ENCODE measurements at places on chromosomes 16 and 17. TPM values are rescaled to one million over a fixed set of nuclear protein-coding genes. Genes with fewer than 3 reads are reported as not detected.
A peak's percentile ranks its signal among the peaks of the same experiment; 100 is the strongest.

GRCh38 chr16:87425941-87426340, 33.8 kb downstream of the MAP1LC3B start:
- H3K27ac ChIP-seq = no peak overlapping the region
- no peaks in the 10 kb centered on the region for H3K4me1 ChIP-seq
- no peak overlapping the region for H3K4me3 ChIP-seq
- peaks cover 31% of the 10 kb centered on the region for H3K36me3 ChIP-seq
- no peak for DNase-seq
- H3K27me3 ChIP-seq = no peaks in the 10 kb centered on the region

GRCh38 chr17:63444457-63444856, 1.6 kb downstream of the CYB561 start:
- H3K27me3 ChIP-seq = peaks cover 2% of the 10 kb centered on the region
- H3K36me3 ChIP-seq = no peaks in the 10 kb centered on the region
- peak overlapping the region; percentile 89 for H3K27ac ChIP-seq
- H3K4me1 ChIP-seq = peaks cover 15% of the 10 kb centered on the region
- H3K4me3 ChIP-seq = no peak overlapping the region

DNA sequence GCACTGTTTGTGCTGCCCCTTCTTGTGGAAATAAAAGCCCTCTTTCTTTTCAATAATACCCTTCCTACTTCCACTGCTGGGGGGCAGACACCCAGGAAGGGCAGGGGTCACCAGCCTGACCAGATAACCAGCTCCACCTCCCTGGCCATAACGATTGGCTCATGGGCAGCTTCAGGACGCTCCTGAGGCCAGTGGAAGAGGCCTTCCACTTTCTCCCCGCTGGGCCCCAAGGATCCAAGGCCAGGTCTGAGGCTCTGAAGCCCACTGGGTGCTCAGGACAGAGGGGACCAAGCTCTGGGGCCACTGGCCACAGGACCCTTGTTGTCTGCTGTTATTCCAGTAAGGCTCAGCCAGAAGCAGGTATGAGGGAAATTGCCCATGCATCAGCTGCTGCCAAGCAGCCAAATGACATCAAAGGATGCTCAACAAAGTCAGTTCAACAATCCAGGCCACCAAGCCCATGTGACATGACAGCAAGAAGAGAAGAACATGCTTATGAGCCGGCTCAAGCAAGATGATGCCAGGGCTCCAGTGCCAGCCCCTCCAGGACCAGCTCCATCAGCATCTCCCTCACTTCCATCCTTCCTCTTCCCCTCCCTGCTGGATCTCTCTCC, 238.8 kb downstream of the ZNF423 start:
- no peak for DNase-seq
- no peaks in the 10 kb centered on the region for H3K27me3 ChIP-seq
- no peaks in the 10 kb centered on the region for H3K36me3 ChIP-seq

The TP53TG3B gene
- total RNA-seq = not detected

The USB1 gene
- total RNA-seq = 38.9 TPM

DNA sequence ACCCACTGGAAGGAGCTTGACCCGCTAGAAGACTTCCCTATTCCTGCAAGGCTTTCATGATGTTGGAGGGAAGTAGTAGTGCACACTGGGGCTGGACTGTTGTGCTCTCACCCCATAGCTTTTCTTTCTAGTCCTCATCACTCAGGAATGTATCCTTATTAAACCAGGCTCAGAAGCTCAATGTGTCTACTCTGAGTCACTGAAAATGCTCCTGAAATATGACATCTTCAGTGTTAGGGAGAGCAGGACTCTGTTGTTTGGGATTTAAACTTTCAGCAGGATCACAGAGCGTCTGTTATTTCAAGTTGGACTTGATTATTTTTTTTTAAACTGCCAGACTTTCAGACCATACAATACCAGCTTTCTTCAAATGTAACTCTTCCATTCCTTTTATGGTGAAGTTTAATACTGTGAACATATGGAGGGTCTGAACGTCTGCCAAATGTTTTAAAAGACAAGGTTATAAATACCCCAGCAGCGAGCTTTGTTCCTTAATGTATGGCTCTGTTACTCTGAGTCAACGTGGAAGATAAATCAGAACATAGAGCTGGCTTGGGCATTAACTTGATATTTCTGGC, 257.5 kb downstream of the CDH11 start:
- no peaks in the 10 kb centered on the region for H3K36me3 ChIP-seq
- no peak overlapping the region for H3K27ac ChIP-seq
- H3K4me1 ChIP-seq = no peaks in the 10 kb centered on the region
- H3K4me3 ChIP-seq = no peak overlapping the region
- H3K27me3 ChIP-seq = no peaks in the 10 kb centered on the region
- no peak for DNase-seq

DNA sequence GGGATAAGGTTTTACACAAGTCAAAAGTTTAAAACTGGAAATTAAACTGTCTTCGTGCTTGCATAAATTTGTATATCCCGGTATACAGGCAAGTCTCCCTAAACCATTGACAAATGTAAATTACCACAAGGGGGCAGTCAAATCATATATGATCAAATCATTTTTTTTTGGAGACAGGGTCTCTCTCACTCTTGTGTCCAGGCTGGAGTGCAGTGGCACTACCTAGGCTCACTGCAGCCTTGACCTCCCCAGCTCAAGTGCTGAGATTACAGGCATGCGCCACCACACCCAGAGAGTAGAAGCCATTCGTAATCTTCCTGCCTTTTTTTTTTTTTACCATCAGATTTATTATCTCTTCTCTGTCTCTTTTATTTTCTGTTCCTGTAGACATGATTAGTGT, 18.5 kb downstream of the TOP2A start:
- DNase-seq = peak; percentile 15
- H3K4me1 ChIP-seq = peaks cover 2% of the 10 kb centered on the region
- no peak overlapping the region for H3K4me3 ChIP-seq

- H3K4me1 ChIP-seq = no peaks in the 10 kb centered on the region
- H3K27ac ChIP-seq = no peak overlapping the region
- no peak for DNase-seq
- peaks cover 78% of the 10 kb centered on the region for H3K27me3 ChIP-seq
These were observed 7.4 kb downstream of the C1QL1 start for GRCh38 chr17:44960691-44961090.

DNA sequence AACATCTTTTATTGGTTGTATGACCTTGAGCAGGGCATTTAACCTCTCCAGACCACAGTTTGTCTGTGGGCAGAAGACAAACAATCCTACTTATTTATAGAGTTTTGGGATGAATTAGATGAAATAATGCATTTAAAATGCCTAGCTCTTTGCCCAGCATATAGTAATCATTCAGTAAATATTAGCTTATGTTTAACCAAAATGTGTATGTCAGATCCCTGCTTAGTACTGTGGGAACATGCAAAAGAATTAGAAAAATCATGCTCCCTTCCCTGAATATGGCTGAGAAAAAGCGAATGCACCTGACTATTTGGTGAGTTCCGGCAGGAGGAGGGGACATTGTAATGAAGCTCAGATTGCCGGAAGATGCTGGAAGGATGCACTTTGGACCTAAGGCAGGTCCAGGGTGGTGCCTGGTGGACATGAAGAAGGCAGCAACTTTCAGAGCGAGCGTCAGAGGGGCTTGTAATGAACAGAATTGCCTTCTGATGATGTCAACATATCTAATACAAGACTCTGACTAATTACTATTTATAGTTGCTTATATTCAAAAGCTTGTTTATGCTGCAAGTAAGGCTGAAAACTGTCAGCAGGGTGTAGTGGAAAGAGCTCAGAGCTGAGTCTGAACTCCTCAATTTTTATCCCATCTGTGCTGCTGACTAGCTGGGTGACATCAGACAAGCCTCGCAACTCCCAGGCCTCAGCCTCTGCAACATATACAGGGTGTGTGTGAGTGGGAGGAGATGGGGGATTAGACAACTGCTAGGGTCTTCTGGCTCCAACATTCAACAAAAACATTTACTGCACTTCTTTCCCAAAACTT, 221.2 kb downstream of the PRKCA start:
- no peaks in the 10 kb centered on the region for H3K27me3 ChIP-seq
- H3K4me1 ChIP-seq = no peaks in the 10 kb centered on the region
- H3K27ac ChIP-seq = no peak overlapping the region

DNA sequence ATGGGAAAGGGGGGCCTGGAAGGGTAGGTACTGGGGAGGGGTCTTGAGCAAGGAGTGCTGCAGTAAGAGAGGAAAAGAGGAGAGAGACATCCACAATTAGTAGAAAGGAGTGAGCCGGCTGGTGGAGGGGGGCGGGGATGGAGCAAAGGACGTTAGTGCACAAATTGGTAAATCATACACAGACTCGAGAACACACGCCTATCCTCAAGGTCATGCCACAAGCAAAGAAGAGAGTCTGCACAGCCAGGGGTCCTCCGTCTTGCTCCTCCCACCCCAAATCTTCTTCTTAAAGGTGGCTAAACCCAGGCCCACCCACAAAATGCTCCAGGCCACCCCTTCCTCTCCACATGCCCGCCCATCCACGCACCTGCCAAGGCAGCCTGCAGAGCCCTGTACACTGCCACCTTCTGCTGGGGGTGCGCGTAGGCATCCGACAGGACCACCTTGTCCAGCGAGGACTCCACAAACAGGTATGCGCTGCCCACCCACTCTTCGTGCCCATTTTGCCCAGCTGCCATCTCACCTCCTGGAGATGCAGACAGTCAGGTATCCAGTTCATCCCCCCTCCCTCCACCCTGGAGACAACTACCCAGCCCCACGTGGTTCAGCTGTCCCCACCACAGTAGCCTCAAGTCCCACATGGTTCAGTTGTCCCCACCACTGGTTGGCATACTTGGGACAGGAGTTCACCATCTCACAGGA, 3.4 kb downstream of the TRADD start:
- H3K36me3 ChIP-seq = peaks cover 3% of the 10 kb centered on the region
- no peak overlapping the region for H3K4me3 ChIP-seq
- no peak for DNase-seq
- no peaks in the 10 kb centered on the region for H3K27me3 ChIP-seq
- peaks cover 17% of the 10 kb centered on the region for H3K4me1 ChIP-seq

The PEMT gene
- total RNA-seq = 14.6 TPM

- no peak overlapping the region for H3K27ac ChIP-seq
- DNase-seq = no peak
- peak overlapping the region; percentile 96 for H3K4me3 ChIP-seq
- H3K27me3 ChIP-seq = no peaks in the 10 kb centered on the region
- H3K36me3 ChIP-seq = no peaks in the 10 kb centered on the region
- peaks cover 23% of the 10 kb centered on the region for H3K4me1 ChIP-seq
These were observed 525 bp downstream of the JPT1 start for GRCh38 chr17:75153780-75154194.

DNA sequence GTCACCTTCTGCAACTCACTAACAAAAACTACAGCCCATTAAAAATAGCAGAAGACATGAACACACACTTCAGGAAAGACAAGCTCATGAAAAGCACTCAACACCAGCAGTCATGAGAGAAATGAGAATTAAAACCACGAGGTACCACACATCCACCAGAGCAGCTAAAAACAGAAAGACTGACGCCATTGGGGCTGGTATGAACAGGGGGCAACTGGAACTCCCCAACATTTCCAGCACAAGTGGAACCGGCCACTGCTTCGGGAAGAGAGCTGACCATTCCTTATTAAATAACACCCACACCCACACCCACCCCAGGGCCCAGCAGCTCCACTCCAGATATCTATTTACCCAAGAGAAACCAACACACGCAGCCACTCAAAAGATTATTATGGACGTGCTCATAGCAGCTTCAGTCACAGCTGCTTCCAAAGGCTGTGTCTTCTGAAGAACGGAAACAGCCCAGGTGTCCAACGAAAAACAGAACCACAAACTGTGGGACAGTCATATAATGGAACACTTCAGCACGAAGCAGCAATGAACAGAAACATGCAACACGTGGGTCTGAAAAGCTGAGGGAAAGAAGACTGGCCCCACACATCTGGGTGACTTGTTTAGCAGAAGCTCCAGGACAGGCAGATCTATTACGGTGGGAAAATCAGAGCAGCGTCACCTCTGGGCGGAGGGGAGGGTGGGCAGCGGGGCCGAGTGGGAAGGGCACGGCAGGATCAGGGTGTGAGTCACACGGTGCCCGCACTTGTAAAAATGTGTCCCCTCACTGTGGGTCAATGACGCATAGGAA, 41.1 kb downstream of the KLHDC4 start:
- H3K36me3 ChIP-seq = peaks cover 66% of the 10 kb centered on the region
- H3K27ac ChIP-seq = peak overlapping the region; percentile 41
- H3K4me1 ChIP-seq = no peaks in the 10 kb centered on the region
- H3K4me3 ChIP-seq = no peak overlapping the region

The TBX21 gene
- total RNA-seq = 37.3 TPM

GRCh38 chr16:63907251-63907650, 1214.6 kb downstream of the CDH11 start:
- H3K36me3 ChIP-seq = no peaks in the 10 kb centered on the region
- no peak overlapping the region for H3K27ac ChIP-seq
- no peaks in the 10 kb centered on the region for H3K27me3 ChIP-seq
- no peak overlapping the region for H3K4me3 ChIP-seq

DNA sequence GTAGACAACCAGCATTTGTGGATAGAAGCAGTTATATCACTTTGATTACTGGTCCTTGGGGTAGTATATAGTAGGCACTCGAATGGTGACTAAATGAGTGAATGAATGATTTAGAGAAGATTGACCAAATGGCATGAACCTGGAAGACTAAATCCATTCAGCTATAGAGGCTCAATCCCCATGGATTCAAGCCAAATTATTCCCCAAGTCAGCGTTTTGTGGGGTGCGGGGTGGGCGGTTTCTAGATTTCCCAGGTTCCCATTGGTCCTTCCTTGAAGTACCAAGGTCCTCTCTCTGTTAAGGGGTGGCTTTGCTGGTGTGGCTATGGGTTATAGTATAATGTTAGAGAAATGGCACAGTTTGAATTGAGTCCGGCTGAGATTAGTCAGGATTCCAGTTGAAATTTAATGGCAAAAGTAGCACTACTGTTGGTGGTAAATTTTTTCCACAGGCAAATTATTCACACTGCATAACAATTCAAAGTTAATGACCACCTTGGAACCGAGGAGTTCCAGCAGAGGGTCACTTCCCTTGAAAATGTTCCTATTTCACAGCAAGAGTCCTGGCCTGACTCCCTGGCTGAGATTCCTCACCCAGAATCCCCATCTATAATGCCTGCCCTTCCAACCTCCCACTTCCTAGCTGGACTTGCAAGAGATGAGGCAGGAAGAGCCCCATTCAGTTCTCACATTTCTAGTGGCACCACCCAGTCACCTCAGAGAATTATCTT, 27.7 kb downstream of the PCTP start:
- DNase-seq = no peak
- no peaks in the 10 kb centered on the region for H3K27me3 ChIP-seq
- no peak overlapping the region for H3K4me3 ChIP-seq
- peaks cover 11% of the 10 kb centered on the region for H3K36me3 ChIP-seq

DNA sequence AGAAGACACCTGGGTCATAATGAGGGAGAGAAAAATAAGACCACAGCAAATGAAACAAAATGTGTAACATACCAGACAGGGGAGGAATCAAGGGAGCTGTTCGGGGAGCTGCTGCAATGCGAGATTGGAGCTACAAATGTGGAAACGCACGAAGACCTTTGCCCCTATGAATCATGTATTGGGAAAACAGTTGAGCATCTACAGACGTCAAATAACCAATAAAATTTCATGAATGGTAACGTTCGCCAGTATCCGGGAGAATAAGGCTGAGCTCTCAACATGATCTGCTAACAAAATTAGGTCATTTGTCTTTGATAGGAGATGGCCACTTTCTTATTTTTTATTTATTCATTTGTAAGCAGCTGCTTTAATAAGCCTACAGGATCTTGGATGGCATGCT, 486.2 kb upstream of the RBFOX1 start:
- no peaks in the 10 kb centered on the region for H3K36me3 ChIP-seq
- no peak for DNase-seq
- no peaks in the 10 kb centered on the region for H3K4me1 ChIP-seq
- H3K27ac ChIP-seq = no peak overlapping the region
- H3K4me3 ChIP-seq = no peak overlapping the region

GRCh38 chr16:51592535-51593300, 441.6 kb upstream of the SALL1 start:
- H3K4me3 ChIP-seq = no peak overlapping the region
- no peaks in the 10 kb centered on the region for H3K4me1 ChIP-seq
- H3K27me3 ChIP-seq = no peaks in the 10 kb centered on the region

GRCh38 chr17:9432934-9433421, 142.6 kb downstream of the STX8 start:
- no peak overlapping the region for H3K4me3 ChIP-seq
- no peaks in the 10 kb centered on the region for H3K27me3 ChIP-seq
- H3K4me1 ChIP-seq = no peaks in the 10 kb centered on the region
- DNase-seq = no peak
